ENCODE measurements at places on chromosomes 1 and 21.

- peak; percentile 85 for DNase-seq
These were observed 2.5 kb upstream of the APOBEC4 start for GRCh38 chr1:183655562-183656075.

GRCh38 chr1:4762146-4762545, 107.7 kb downstream of the AJAP1 start:
- DNase-seq, result no peak

GRCh38 chr1:119981496-119981895, 85.2 kb upstream of the ADAM30 start:
- DNase-seq, result no peak

DNA sequence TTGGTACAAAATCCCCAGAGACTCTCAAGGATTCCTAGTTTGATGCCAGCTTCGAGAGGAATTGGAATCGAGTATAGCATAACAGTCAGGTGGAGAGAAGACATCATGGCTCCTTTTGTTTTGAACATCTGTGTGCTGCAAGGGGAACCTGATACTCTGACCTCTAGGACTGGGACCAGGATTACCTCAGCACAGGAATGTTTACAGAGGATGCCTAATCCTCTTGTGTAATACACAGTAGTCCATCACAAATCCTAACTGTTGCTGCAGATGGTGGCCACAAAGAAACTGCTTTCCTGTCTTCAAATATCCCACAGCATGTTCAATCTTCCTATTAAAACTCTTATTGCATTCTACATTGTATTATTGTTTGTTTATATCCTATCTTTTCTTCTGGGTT, 111.8 kb upstream of the PRMT6 start:
- no peak for DNase-seq

GRCh38 chr1:43835082-43836021, 98.2 kb upstream of the ARTN start:
- DNase-seq, result no peak
